ENCODE measurements at places on chromosomes 7 and 10. TPM values are rescaled to one million over a fixed set of nuclear protein-coding genes. Genes with fewer than 3 reads are reported as not detected.

The EPHA1 gene
- not detected for total RNA-seq

The ZNF727 gene
- not detected for total RNA-seq

The ABCA13 gene
- total RNA-seq: 3.4 TPM

The DYDC2 gene
- total RNA-seq: not detected

The OR2A12 gene
- total RNA-seq: not detected

The SORBS1 gene
- 3.7 TPM for total RNA-seq

The ANK3 gene
- 4.5 TPM for total RNA-seq

The TMEM60 gene
- 38.2 TPM for total RNA-seq

The VWDE gene
- 0.51 TPM for total RNA-seq

The PVRIG gene
- total RNA-seq: not detected

The WDR86 gene
- not detected for total RNA-seq

The KNDC1 gene
- total RNA-seq: not detected

The ALDH18A1 gene
- 104 TPM for total RNA-seq

The TAS2R38 gene
- not detected for total RNA-seq

The ZNF467 gene
- total RNA-seq: 0.26 TPM

The CCDC3 gene
- total RNA-seq: 3.2 TPM

The SPDYE2 gene
- total RNA-seq: not detected

The CUZD1 gene
- total RNA-seq: 2.5 TPM

The WNT8B gene
- not detected for total RNA-seq

The NANOS1 gene
- 0.45 TPM for total RNA-seq

The TEX47 gene
- not detected for total RNA-seq

The TAC1 gene
- not detected for total RNA-seq

The SLC29A4 gene
- 4.7 TPM for total RNA-seq

The TCERG1L gene
- total RNA-seq: not detected

The MALRD1 gene
- total RNA-seq: not detected

The PAX2 gene
- not detected for total RNA-seq

The SPDYE1 gene
- not detected for total RNA-seq

The PNLIPRP1 gene
- total RNA-seq: not detected

The RELN gene
- total RNA-seq: 0.63 TPM
